ENCODE measurements at places on chromosomes 2 and 18. TPM values are rescaled to one million over a fixed set of nuclear protein-coding genes. Genes with fewer than 3 reads are reported as not detected.

DYSF gene
- 51.6 TPM for total RNA-seq

DNA sequence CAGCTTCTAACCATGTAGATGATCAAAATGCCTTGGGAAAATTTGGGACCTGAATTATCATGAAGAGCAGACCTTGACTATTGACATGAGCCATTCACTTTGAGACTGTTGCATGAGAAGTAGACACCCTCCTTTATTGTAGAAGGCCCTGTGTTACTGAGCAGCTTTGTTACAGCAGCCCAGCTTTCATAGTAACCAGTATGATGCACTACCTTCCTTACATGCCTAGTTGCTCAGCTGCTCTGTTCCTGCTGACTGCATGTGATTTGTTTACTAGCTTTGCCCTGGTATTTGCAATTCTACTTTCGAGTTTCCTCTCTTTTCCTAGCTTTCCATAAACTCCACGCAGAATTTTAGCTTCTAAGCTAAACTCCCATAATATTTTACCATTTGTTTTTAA lies 11.2 kb upstream of the FN1 start:
- DNase-seq = no peak
- no peaks in the 10 kb centered on the region for H3K27me3 ChIP-seq
- H3K4me3 ChIP-seq = no peak overlapping the region
- no peaks in the 10 kb centered on the region for H3K36me3 ChIP-seq

GRCh38 chr2:20594957-20595356 lies 55.9 kb downstream of the HS1BP3 start:
- H3K36me3 ChIP-seq = no peaks in the 10 kb centered on the region
- no peak for DNase-seq
- H3K27me3 ChIP-seq = no peaks in the 10 kb centered on the region
- no peak overlapping the region for H3K27ac ChIP-seq
- no peak overlapping the region for H3K4me3 ChIP-seq

SCYGR3 gene
- total RNA-seq = not detected

- H3K36me3 ChIP-seq = no peaks in the 10 kb centered on the region
- peaks cover 66% of the 10 kb centered on the region for H3K27me3 ChIP-seq
- no peak overlapping the region for H3K4me3 ChIP-seq
Observed at GRCh38 chr2:73290049-73290839, 3.1 kb downstream of the EGR4 start.

FOXD4L1 gene
- 0.13 TPM for total RNA-seq

TMEM247 gene
- total RNA-seq = not detected

- no peaks in the 10 kb centered on the region for H3K4me1 ChIP-seq
- no peak overlapping the region for H3K27ac ChIP-seq
- DNase-seq = no peak
- H3K4me3 ChIP-seq = no peak overlapping the region
- H3K27me3 ChIP-seq = no peaks in the 10 kb centered on the region
Observed at GRCh38 chr18:6315517-6316331, 99.0 kb downstream of the L3MBTL4 start.

Data from muscle of leg (tissue), 16 donors.